ENCODE measurements at places on chromosomes 2 and 18. TPM values are rescaled to one million over a fixed set of nuclear protein-coding genes. Genes with fewer than 3 reads are reported as not detected.

NEU2 gene
- not detected for total RNA-seq

SERPINB3 gene
- not detected for total RNA-seq

CD28 gene
- not detected for total RNA-seq

HOXD12 gene
- total RNA-seq = not detected

- peak; percentile 88 for DNase-seq
Observed at GRCh38 chr2:65420712-65421431, 11.5 kb downstream of the SPRED2 start.

GRCh38 chr2:41293491-41293890 is 754.3 kb upstream of the PKDCC start:
- DNase-seq = no peak

- DNase-seq = no peak
Observed at GRCh38 chr2:204046145-204046544, 109.6 kb downstream of the ICOS start.

DNA sequence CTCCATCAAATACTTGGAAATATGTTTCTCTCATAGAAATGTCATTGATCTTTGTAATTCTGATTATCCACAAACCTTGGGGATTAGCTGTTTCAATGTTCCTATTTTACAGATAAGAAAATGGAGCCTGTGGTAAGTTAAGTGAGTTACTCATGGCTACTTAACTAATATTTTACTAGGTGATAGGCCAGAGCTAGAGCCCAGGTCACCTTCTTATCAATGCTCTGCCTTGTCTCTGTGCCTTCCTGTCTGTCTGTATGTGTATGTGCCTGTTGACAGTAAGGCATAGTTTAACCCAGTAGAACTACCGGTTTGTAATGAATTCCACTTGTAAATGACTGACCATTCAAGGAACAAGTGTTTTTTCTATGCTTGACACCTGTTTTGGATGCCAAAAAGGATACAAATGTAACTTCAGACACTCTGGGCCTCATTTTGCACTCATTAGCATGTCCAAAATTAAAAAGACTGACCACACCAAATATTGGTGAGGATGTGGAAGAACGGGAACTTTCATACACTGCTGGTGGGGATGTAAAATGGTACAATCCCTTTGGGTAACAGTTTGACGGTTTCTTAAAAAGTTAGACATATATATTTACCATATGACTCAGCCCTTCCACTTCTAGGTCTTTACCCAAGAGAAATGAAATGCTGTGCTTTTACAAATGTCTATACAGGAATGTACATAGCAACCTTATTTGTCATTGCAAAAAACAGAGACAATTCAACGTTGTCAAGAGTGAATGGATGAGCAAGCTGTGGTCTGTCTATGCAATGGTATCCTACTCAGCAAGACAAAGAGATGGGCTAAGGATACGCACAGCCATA is 19.6 kb upstream of the IL1A start:
- DNase-seq = no peak

DNA sequence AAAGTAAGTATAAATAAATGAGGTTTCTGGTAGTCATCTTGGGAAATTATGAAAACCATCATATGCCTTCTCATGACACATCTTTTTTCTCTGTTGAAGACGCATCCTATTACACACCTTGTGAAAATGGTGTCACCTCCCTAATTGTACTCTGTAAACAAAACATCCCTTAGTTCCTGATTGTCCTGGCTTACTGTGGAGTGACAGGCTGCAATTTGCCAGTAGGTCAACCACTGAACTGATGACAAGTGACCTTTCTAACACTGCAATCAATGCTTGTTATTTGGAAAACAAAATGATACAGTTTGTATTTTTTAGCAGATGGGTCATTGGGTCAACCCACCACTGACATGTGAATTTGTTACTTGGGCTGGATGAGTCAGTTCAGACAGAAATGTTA is 219.5 kb downstream of the PTPRM start:
- no peak for DNase-seq

GRCh38 chr18:48667276-48668254 is 128.7 kb downstream of the CTIF start:
- no peak for DNase-seq

DNA sequence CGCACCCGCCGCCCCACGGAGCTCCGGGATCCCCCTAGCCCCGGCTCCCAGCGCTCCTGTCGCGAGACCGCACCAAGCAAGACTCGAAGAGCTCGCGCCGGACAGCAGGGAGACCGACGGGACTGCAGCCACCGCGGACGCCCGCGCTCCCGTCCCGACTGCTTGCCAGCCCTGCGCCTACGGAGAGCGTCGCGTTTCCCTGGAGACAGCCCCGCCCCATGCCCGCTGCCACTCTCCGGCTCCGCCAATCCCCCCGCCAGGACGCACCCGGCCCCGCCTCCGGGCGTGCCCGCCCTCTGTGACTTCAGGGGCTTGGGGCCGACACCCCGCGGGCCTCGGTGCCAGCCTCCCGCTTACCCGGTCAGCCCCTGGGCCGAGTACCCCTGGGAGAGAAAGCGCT is at the start of gene ANKMY1:
Gene ANKMY1, minus strand, starts transcription at position 181 of the 400 bp plus-strand sequence. CDS start 653 bp downstream, outside the sequence.
- DNase-seq = no peak

DNA sequence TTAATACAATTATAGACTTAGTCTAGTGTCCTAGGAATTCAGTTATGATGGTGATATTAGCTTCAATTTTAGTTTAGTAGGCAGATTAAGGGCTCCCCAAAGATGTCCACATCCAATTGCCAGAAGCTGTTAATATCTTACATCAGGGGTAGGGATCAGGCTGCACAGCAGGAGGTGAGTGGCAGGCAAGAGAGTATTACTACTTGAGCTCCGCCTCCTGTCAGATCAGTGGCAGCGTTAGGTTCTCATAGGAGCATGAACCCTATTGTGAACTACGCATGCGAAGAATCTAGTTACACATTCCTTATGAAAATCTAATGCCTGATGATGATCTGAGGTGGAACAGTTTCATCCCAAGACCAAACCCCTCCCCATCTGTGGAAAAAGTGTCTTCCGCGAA is 54.9 kb downstream of the NYAP2 start:
- no peak for DNase-seq

- no peak for DNase-seq
Observed at GRCh38 chr2:215143458-215143857, 5.0 kb upstream of the ABCA12 start.

DNA sequence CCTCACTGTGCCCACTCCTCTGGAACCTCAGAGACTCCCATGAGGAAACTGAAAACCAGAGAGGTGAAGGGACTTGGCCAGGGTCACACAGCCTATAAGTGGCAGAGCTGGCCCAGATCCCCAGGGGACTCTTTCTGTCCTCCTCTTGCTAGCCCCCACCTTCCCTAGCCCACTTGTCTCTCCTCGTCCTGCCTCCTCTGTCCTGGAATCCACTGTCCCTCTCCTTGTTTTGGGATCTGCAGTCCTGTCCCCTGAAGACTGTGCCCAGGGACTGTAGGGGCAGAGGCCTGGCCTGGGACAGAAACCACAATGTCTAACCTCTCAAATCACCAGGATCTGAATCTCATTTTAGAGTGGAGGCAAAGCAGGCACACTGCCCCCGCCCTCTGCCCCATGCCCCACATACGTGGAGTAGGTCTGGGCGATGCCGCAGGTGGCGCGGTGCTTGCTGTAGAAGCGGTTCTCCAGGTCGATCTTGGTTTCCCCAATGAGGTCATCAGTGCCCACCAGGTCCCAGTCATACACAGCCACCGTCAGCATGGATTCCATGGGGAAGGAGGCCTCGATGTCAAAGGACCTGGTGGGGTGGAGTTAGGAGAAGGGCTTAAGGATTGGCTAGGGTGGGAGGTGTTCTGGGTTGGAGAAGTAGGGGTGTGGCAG is 12.5 kb downstream of the OTOF start:
- no peak for DNase-seq
